Activated naive CD4-positive, alpha-beta T cell (primary cell): ENCODE measurements at places on chromosomes 16 and 17.

DNA sequence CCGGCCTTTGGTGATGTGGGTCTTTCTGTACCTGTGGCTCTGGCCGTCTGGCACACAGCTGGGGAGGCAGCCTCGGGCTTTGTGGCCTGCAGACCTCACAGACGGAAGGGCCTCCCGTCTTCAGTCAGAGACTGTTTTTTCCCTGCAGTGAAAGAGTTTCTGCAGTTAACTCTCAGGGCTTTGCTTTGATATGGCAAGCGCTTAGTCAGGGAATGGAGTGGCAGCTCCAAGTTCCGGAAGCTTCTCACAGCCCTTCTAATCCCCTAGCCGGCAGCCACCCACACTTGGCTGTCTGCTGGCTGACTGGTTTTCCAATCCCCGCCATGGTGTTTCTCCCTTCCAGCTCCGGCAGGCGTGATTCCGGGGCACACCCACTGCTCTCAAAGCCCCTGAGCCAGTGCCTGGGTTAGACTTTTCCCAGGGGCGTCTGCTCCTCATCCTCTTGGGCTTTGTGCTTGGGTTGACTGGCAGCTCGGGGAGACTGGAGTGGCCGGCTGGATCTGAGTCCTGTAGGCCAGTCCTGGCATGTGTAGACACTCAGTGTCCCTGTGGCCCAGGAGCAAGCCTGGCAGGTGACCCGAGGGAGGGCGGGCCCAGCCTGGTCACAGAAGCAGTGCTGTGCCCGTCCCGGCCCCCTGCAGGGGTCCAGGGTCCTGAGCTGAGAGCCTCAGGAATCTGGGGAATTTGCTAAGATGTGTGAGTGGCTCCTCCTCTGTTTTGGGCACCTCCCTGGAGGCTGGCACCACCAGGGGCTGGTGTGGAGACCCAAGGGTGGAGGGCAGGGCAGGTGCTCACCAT lies 29.9 kb downstream of the BAIAP2 start:
- no peak for DNase-seq

- DNase-seq: no peak
These were observed 4.2 kb upstream of the AATF start for GRCh38 chr17:36944553-36944952.

- no peak for DNase-seq
These were observed 25.6 kb downstream of the ITGB3 start for GRCh38 chr17:47279062-47279801.

- no peak for DNase-seq
These were observed 4.7 kb downstream of the DYNC1LI2 start for GRCh38 chr16:66746682-66747081.

DNA sequence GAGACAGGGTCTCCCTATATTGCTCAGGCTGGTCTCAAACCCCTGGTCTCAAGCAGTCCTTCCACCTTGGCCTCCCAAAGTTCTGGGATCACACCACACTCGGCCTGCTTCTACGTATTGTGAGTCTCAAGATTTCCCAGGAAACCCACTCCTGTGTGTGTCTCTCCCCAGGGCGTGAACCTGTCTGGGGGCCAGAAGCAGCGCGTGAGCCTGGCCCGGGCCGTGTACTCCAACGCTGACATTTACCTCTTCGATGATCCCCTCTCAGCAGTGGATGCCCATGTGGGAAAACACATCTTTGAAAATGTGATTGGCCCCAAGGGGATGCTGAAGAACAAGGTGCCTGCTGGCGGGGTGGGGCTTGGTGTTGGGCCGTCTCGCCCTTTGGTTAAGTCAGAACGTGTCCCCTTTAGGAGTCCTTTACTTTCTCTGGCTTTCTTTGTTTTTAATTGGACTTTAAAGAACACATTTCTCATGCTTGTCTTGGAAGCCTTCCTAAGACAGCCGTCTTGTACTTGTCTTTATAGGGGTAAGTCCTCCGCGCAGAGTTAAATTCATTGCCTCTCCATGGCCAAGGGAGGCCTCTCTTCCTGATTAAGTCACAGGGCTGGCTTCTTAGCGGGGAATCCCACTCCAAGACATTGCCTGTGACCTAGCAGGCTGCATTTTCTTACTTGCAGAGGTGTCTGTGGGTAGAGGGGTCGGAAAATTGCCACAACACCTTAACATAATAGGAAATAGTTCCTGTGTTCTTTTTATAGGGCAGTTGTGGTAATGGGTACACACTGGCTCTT lies 136.4 kb downstream of the ABCC6 start:
- DNase-seq: no peak

- DNase-seq: no peak
These were observed 196.0 kb upstream of the CPHXL start for GRCh38 chr16:75922250-75922649.

DNA sequence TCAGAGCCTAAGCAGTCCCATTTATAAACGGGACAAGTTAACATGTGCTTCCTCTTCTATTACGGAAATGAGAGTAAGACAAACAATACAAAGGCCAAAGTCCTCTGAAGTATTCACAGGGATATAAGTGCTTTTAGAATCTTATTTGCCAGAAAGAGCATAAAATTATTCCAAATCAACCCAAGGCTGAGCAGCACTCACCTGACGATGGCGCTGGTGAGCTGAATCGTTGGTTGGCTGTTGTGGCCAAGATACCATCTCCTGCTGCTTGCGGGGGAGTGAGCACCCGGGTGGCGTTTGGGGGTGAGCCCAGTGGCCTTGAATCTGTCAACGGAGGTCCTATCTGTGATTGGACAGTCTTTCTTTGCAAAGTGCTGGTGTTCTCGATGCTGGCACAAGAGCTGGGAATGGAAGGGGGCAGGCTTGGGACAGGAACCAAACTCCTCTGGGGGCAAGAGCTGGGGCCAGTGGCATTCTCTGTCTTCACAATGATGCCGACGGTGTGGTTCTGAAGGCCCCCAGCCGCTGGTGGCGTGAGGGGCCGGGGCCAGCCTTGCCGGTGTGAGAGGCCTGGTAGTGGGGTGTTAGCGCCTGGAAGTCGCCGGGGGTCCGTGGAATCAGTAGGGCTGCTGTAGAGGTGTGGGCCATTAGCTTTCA lies 9.5 kb upstream of the DHRS13 start:
- no peak for DNase-seq

DNA sequence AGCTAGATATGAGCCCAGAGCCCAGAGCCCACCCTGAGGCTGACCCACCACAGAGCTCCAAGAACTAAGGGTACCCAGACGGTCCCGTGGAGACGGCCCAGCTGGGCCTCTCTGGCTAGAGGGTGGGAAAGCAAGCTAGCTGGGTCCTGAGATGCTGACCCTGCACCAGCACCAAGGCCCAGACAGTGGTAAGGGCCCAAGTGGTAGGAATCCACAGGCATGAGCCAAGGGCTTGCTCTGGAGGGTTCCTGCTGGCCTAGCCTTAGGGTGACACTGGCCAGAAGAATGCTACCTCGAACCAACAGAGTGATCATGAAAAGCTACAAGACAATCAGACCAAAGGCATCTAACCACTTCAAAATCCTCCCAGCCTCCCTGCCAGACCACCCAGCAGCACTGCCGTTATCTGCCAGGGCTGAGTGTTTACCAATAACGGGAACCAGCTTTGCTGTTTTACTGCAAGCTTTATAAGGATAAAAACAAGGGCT lies 13.2 kb downstream of the HIC1 start:
- no peak for DNase-seq

DNA sequence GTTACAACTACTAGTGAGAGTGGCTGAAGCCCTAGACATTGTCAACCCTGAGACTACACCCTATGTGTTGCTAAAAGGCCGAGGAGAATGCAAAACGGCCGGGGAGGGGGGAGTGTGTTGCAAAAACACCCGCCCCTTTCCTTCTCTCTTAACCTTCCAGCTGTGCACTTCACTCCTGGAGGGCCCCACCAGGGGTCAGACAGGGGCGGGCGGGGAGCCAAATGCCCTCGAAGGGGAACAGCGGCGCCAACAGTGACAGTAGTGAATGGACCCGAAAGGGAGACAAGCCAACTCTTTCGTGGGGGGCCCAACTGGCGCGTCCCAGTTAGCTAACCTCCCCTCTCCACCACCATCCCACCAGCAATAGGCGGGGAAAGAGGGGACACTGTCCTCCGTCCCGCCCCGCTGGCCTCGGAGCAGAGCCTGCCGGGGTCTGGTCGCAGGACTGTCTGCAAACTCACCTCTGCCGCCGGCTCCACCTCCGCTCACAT lies 352 bp downstream of the MARF1 start:
- peak; percentile 60 for DNase-seq

DNA sequence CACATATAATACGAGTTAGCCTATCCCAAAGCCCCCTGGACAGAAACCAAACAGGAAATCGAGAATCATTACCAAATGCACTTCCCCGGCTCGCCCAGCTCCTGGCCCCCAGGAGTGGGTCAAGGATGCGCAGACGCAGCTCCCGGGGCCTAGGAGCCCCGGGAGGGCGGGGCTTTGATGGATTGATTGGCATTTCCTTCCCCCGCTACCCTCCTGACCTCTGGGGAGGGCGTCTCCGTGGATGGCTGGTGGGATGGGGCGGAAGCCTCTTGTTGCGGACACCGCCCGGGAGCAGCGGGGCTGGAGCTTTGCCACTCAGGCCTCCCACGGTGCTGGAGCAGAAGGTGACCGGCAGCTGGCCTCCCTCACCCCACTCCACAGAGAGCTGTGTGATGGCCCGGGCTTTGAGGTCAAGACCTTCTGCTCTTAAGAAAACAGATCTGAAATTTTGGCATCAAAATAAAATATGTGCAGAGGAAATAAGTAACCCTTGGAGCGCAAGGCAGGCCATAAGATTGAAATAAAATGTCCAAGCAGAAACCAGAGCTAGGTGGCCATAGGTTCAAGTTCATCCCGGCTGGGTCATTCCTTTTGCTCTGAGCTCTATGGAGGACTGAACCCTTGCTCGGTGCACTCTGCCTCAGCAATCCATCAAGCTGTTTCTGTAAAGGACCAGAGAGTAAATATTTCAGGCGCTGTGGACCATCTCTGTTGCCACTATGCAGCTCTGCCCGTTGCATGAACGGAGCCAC lies 262.3 kb downstream of the SOX9 start:
- no peak for DNase-seq

GRCh38 chr17:2947996-2948550 lies 115.3 kb downstream of the OR1D5 start:
- DNase-seq: no peak

GRCh38 chr16:29665294-29666077 lies 2.4 kb downstream of the SPN start:
- peak; percentile 23 for DNase-seq

DNA sequence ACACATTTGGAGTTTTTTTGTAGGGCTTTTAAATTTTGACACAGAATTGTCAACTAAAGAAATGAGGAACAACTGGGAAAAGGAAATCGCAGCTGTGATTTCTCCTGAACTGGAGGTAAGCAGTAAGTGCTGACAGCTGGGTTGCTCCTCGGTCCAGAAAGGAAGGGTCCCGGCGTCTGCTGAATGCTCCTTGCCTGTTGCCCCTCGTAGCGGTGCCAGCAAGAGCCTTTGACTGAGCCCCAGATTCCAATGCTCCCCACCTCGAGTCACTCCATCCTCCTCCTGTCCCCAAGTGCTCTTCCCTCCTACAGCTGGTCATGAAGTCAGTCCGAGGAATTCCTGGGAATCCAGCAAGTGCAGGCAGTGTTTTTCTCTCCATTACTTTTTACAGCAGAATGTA lies 32.0 kb upstream of the ENDOV start:
- DNase-seq: no peak

DNA sequence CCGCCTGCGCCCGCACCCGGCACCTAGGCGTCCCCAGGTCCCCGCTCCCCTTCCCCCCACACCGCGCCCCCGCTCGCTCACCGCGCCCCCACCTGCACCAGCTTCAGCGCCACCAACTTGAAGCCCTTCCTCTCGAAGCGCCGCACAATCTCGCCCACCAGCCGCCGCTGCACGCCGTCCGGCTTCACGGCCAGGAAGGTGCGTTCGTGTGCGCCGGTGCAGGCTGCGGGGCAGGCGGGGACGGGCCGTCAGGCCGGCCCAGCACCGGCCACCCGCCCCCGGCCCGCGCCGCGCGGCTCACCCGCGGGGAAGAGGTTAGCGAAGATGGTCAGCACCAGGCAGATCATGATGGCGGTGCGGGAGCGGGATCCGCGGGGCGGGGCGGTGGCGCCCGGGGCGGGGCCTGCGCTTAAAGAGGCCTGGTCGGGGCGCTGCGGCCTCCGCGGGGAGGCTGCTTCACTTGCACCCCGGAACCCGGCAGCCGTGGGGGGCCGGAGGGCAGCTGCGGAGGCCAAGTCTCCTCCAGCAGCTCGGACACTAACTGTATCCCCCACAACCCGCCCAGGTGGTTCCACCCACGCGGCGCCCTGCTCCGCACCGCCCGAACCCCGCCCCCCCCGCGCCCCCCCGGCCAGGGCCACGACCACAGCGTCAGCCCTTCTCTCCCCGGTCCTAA lies at the start of gene NME3:
Gene NME3 (minus strand): TSS at position 356 of the 676 bp plus-strand sequence. CDS start 9 bp downstream, at position 347.
- peak; percentile 34 for DNase-seq

DNA sequence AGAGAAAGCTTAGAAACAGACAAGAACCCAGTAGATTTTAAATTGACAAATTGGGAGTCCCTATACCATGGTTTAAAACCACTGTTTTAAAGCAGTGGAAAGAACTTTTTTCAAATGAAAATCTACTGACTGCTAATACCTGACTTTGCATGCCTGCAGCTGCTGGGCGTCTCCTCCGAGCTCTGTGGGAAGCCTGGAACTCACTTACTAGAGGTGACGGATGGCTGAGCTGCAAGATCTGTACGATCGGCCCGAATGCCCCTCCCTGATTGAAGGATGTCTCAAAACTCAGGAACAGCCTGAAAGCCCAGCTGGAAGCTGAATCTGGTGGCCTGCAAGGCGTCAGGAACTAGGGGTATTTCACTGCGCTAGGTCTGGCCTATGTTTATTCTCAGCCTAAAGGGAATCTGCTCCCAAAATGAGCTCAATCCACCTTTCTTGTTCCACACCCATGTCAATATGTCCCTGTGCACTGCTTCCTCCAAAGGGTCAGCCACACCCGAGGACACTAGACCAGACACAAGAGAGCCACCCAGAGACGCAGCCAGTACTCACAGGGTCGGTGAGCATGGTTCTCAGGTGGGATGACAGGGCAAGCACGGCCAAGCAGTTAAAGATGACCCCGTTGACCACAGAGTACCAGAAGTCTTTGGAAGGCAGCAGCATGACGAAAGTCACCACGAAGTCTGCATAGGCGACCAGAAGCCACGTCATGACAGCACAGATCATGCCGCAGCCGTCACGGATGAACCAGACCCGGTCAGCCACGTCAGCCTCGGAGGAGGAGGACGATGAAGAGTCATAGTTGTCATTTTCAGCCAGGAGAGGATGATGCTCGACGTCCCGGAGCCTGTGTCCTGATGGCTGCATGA lies 21.4 kb downstream of the ZDHHC7 start:
- no peak for DNase-seq

- no peak for DNase-seq
These were observed 93.1 kb downstream of the ZDHHC7 start for GRCh38 chr16:84918006-84918909.

DNA sequence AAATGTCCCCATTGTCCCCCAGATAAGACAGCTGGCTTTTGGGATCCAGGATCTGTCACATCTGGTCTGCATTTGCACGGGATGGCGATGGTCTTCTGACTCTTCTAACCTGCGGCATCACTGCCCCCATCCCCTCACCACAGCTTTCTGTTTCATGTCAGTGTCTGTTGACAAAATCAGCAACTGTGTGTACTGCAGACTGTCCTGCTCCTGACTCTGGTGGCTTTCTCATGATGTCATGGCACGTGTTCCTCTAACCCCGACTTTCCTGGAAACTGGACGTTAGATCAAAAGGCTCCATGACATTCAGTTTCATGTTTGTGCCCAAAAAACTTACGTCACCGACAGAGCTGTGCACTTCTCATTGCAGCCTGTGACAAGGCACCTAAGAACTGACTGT lies 30.1 kb upstream of the CPNE2 start:
- DNase-seq: no peak
